Left lung (tissue), 14 donors: ENCODE measurements at places on chromosomes 2 and 18. TPM values are rescaled to one million over a fixed set of nuclear protein-coding genes. Genes with fewer than 3 reads are reported as not detected.

- no peak for DNase-seq
Observed at GRCh38 chr2:85511008-85511811, 27.8 kb upstream of the MAT2A start.

DNA sequence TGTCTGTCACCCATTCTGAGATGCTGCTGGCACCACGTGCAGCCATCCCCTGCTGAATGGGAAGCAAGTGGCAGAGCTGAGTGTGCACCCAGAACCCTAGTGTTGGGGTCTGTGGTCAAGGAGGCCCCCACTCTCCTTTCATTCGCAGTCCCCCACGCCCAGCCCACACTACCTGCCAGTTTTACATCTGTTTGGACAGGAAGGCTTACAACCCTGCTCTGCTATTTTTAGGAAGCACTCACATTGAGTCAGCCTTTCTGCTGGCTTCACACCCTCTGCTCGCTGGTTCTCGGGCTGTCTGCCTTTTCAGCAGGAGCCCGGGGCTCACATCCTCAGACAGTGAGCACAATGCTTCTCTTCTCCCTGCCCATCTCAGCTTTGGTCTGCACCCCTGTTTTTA lies 10.7 kb upstream of the ADCY3 start:
- no peak for DNase-seq

GRCh38 chr2:96218508-96219131 lies 10.0 kb upstream of the STARD7 start:
- DNase-seq = no peak

The STPG4 gene
- 0.39 TPM for polyA plus RNA-seq

DNA sequence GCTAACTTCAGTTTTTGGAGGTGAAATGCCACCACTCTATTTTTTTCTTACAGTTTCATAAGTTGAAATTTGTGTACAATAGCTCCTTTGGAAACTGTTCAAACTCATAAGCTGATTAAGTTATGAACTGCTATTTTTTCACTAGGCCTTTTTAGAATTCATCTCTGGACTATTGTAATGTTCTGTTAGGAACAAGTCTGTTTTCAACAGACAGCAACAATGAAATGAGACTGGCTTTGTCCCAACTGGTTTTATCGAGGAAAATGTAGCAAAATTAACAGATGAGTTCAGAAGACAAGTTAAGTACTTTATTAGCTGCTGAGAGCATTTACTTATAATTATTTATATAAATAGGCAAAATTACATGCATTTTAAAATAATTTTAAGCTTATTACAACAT lies 310.6 kb downstream of the ZNF804A start:
- DNase-seq = peak; percentile 18

- no peak for DNase-seq
Observed at GRCh38 chr2:234271338-234271737, 220.8 kb downstream of the SPP2 start.

- no peak for DNase-seq
Observed at GRCh38 chr2:240129731-240130392, 6.2 kb downstream of the COPS9 start.

The UPP2 gene
- polyA plus RNA-seq = 0.23 TPM

The RAB27B gene
- polyA plus RNA-seq = 10.0 TPM

DNA sequence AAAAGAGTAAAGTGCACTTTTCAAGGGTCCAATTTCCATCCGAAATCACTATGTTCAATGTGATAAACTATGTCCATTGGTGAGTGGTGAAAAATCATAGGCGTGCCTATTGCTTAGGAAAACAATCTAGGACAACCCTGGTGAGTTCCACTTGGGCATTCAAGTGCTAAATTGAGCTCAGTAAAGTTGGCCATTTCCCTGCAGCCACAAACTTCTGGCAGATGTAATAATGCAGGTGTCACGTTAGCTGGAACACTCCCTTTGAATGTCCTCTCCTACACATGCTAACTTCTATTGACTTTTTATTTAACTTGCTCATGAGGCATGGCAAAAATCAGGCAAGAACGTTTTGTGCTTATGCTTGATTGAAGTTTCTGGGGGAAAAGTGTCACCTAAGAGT lies 67.1 kb downstream of the CPS1 start:
- no peak for DNase-seq

DNA sequence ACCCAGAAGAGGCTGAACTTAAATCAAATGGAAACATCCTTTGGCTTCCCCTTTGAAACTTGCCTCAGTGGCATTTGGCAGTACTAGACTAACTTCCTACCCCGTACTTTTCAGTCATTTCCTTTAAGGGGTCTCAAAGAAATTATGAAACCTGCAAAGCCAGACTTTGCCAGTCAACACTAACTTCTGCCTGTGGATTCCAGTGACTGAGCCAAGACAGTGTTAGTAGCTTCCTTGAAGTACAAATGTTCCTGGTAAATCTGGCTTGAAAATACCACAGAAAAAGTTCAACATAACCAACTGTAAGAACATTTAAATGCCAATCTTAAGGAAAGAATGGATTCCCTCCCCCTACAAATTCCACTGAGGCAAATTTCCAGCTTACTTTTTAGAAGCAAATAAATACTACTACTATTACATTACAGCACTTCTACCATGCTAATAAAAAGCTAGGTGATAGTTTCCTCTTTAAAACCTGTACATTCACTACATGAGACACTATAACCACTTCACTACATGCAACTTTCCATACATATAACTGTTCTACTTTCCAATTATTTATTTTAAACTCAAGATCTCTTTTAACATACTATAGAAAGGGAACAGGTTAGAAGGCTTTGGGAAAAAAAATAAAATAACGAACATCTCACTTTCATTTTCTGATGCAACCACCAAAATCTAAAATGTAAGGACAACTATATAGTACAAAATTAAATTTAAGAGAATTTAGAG lies 2.4 kb downstream of the PELI1 start:
- DNase-seq = no peak

- no peak for DNase-seq
Observed at GRCh38 chr18:45355944-45356520, 259.2 kb upstream of the SLC14A2 start.

DNA sequence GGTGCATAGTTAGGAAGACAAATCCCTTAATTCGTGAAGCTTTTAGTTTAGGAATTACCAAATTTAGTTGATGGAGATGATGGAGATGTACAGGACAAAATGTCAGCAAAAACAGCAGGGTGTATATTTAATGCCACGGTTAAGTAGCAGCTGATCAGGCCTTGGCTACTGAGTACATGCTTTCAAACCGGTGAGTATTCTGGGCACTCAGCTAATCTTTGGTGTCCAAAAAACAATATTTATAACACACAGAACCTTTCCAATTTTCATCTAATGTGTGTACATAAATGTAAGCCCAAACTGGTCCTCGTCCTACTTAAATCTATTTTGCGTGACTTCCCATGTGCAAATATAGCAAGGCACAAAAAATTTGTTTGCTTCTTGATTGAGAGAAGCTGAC lies 703.4 kb upstream of the LINC00305 start:
- no peak for DNase-seq

The FAM117B gene
- polyA plus RNA-seq = 23.6 TPM

DNA sequence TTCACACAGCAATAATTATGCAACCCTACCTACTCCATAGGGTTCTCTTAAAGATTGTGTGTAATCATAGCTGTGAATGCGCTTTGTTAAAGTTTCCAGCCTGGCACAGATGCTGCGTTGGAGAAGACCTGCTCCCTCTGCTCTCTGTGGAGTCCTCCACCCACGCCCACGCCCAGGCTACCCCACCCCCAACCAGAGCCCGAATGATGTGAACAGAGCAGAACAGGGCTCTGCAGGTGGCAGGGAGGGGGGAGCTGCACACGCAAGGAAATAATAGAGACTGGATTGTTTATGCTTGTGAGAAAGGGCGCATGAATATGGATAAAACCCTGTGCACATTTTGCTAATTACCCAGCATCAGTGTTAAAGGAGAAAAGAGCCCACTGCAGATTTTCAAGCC lies 447.5 kb downstream of the BCL11A start:
- DNase-seq = no peak
